NB4 (cell line): ENCODE measurements at places on chromosomes 7 and 10.

DNA sequence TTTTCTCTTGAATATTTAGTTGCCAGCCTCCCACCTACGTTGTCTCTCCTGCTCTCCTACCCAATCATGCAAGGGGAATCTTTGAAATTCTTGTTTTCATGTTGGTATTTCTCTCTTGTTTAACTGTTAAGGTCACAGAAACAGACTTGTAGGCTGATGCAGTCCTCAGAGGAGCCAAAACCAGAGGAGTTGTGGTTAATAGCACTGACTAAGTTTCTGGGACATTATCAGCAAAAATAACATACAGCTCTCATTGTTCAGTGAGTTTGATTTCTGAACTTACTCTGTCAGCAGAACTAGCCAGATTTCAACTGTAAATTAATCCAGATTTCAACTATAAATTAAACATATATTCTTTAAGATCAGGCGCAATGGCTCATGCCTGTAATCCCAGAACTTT is 11.1 kb upstream of the CUL1 start:
- no peak for DNase-seq

- DNase-seq: no peak
Observed at GRCh38 chr10:45197816-45198485, 117.5 kb downstream of the OR13A1 start.

DNA sequence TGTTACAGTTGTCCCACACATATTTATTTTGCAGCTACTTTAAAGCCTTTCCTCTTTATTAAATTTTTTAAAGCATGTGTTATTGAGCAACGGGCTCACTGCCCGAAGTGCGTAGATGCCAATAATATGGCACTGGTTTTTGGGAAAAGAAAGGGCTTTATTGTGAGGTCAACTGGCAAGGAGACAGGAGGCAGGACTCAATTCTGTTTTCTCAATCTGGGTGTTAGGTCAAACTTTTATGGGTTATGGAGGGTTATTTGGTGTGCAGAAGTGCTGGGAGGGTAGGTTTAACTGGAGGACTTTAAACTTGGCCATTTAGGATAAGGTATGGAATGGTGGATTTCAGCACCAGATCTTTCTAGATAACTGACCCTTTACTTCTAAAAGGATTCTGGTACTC is 183.6 kb downstream of the LRRC4 start:
- DNase-seq: no peak

GRCh38 chr10:104300736-104301292 is 31.8 kb downstream of the GSTO2 start:
- no peak for DNase-seq

DNA sequence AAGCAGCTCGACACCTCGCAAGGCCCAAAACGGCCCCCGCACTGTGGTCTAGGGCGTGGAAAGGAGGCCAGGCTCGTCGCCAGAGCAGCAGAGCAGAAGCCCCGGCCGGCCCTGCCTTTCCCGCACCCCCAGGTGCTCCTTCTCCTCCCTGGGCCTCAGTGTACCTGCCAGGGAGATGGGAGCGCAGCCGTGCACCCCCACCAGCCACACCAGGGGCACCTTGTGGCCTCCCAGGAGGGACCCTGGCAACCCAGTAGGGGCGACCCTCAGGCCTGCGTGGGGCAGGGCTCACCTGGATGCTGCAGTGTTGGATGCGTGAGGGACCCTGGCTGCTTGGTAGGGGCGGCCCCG is 9.5 kb downstream of the PDGFA start:
- DNase-seq: no peak

GRCh38 chr7:137753067-137753466 is 93.7 kb downstream of the DGKI start:
- no peak for DNase-seq

DNA sequence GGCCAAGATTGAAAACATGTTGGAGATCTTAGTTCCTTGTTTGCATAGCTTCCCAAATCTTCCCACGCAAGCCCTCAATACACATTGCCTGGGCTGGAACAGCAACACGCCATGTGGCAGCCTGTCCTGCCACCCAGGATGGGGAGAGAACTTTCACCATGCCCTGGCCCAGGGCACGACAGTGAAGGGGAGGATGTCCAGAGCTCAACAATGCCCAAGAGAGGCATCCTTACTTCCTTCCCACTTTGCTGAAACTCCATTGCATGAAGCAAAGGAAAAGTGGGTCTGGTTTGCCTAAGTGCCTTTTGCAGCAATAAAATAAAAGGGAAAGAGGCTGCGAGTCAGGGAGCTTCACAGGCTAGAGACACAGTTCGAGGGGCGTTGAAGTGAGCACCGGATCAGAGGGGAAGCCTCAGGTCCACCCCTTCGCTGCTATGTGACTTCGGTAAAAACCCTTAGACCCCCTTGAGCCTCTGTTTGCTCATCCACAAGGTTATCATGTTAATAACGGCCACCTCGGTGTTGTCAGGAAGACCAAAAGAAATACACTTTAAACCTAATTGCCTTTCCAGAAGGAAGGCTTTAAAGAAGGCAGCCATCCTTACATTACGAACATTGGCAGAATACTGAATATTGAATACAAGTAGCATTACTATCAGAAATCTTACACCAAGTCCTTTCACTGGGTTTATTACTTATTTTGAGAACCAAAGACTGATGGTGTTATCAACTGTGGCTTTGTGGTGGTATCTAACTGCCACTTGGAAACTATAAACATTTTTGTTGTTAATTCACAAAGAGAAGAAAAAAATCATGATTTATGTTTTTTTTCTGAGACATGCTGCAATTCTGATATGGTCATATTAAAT is 133.3 kb downstream of the ICA1 start:
- no peak for DNase-seq

- peak; percentile 84 for DNase-seq
Observed at GRCh38 chr10:93376372-93377293, 105.5 kb downstream of the MYOF start.

- no peak for DNase-seq
Observed at GRCh38 chr10:28291881-28292297, 11.0 kb downstream of the MPP7 start.

DNA sequence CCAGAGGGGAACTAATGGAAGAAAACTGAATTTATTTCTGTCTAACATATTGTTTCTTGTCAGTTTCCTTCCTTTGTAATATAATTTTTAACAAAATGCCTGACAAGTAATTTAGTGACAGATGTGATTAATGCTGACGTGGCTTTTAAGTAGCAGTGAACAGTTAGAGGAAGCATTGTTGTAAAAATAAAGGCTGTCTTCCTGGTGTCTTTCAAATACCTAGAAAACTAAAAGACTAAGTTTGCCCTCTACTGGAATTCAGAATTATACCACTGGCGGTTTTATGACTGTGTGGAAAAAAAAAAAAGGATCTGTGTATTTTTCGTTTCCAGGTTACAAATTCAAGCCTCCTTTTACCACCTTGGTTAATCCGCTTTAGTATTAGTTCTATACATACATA is 217.1 kb upstream of the DPP6 start:
- peak; percentile 15 for DNase-seq

GRCh38 chr7:151301471-151302462 is 39.8 kb upstream of the NUB1 start:
- DNase-seq: no peak

DNA sequence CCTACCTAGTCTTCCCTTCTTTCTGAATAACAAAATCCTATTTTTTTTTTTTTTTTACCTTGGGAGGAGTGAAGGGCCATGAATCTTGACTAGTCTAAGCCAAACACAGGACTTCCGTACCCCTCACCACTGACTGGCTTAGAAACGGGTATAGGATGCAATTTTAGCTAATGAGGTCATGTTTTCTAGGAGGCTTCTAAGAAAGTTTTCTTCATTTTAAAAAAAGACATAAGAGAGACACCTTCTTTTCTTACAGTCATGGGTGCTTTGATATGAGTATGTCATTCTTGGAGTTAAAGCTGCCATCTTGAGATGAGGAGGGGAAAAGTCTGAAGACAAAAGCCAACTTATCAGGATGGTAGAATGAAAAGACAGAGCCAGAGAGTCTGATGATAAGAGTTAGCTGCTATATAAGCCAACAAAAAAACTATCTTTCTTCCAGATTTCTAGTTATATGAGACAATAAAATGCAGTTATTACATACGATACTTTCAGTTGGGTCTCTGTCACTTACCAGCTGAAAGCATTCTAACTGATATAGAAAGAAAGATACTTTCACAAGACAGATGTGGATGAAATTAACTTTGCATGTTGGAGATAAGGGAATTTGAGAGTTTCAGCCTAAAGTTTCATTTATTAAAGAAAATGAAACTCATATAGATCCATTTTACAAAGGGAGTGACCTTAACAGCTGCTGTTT is 34.0 kb downstream of the ZNF438 start:
- no peak for DNase-seq

DNA sequence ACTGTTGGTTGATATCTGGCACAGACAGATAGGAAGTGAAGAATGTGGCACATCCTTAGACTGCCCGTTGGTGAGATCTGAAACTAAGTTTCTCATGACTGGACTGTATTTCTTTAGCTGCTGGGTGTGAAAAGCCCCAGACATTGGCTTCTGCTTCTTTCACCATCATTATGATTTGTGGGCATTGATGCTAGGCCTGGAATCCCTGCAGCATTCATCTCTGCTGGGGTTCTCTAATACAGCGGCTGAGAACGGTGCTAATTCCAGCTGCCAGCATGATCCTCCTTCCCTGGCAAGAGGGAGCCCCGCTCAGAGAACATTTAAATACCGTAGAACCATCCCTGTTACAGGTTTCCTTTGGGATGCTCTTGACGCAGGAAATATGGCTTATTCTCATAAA is 26.2 kb downstream of the RBM20 start:
- no peak for DNase-seq

DNA sequence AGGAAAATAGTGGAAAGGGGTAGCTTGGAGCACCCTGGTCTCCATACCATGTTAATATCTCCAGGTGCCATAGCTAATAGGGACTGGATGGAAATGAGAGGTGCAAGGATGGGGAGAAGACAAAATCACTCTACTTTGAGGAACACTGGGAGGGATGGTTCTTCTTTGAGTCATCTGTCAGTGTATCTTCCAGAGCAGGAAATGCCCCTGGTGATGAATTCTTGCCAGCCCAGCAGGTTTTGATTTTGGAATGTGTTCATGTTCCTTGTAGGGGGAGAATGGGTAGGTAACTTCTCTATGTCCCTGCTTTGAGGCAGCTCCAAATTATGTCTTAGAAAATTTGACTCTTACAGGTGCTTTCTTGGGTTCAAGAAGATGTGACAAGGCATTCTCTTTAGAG is 177.0 kb upstream of the GLI3 start:
- no peak for DNase-seq

- DNase-seq: no peak
Observed at GRCh38 chr10:15745751-15746150, 26.0 kb upstream of the ITGA8 start.

DNA sequence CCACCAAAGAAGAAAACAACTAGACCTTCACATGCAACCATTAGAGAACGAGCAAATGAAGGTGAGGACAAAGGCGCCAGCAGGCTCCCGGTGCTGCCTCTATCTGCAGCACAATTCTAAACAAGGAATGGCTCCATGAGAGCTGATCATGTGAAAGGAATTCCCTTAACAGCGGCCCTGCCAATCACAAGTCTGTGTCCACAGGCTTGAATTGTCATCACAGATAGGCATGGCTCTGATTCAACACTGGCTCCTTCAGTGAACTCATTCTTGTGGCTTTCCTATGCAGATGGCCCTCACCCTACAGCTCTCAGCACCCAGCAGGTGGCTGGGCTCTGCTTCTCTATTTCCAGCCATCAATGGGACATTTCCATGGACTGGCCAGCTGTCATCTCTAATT is 36.2 kb downstream of the LAMB1 start:
- no peak for DNase-seq

- peak; percentile 92 for DNase-seq
Observed at GRCh38 chr7:1473864-1474512, 14.7 kb upstream of the MICALL2 start.

DNA sequence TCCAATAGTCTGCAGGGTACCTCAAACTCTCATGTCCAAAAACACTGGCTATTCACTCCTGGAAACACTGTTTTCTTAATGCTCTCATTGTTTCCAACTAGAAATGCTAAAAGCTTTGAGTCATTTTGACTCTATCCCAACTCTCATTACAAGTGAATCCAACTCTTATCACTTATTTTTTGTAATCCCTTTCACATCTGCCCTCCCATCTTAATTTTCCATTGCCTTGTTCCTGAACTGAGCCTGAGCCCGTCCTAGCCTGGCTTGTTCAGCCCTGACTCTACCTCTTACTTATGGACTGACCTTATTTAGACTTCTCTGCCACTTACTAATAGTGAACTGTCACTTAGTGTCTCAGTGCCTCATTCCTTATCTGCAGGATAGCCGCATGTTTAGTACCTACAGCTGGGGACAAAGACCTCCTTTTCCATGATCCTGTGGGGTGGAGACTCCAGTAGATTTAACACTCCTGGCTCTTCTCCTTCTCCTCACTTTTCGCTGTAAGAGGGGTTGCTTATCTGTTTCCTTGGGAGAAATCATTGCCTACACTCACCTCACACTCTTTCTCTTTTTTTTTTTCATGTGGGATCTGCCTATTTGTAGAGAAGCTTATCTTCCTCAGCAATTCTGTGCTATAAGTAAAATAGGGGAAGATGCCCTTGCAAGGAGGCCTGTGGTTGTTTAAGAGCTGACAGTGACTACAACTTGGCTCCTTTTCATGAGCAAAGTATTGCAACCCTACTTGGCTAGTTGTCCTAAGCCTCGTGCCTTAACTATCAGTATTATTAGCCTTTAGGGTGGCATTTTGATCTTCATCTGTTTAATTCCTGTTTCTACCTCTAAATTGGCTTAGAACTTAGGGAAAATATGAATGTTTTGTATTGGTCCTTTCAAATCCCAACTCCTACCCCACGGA is 56.4 kb downstream of the SLC16A12 start:
- no peak for DNase-seq

DNA sequence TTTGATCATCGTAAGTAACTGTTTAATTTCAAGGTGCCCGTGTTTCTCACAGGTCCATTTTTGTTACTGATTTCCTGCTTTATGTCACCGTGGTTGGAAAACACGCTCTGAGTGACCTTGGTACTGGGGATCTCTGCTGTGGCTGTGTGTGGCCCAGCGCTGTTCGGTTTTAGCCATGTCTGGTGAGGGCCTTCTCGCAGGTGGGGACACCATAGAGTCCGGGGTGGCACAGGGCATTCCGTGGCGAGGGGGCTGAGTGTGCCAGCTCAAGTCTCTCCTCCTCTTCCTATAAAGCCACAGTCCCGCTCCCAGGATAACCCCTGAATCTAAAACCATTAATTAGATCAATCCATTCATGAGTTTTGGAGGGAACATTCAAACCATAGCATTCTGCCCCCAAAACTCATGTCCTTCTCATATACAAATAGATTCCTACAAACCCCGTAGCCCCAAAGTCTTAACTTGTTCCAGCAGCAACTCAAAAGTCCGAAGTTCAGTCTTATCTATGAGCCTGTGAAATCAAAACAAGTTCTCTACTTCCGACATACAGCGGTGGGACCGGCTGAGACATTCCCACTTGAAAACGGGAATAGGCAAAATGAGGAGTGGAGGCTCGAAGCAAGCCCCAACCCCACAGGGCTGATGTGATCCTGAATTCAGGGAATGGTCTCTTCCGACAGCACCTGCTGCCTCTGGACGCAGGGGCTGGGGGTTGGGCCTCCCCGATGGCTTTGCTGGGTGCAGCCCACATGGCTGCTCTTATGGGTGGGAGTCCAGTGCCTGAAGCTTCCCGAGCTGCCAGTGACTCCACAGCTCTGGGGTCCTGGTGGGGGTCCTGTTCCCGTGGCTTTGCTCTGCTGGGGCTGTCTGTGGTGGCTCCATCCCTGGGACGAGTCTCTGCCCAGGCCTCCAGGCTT is 55.0 kb upstream of the NKX6-2 start:
- DNase-seq: no peak
